A549 treated with Hydrocortisone at 1 μM for 4 hours (cell line): ENCODE measurements at places on chromosomes 7 and 10. TPM values are rescaled to one million over a fixed set of nuclear protein-coding genes. Genes with fewer than 3 reads are reported as not detected.

The RARRES2 gene
- not detected in 5 replicates for total RNA-seq

The ZNF3 gene
- 18.0 to 25.2 TPM (median 21.2 TPM) in 5 replicates for total RNA-seq

The HOXA6 gene
- 1.1 to 1.6 TPM (median 1.3 TPM) in 5 replicates for total RNA-seq

The AFAP1L2 gene
- total RNA-seq = 17.9 to 27.3 TPM (median 23.5 TPM) in 5 replicates

The JAKMIP3 gene
- 0.98 to 1.2 TPM (median 1.1 TPM) in 5 replicates for total RNA-seq

The ANKRD30A gene
- total RNA-seq = 0.36 to 0.99 TPM (median 0.86 TPM) in 5 replicates

The LRMDA gene
- 3.6 to 5.1 TPM (median 4.4 TPM) in 5 replicates for total RNA-seq

The GIMAP4 gene
- not detected in 5 replicates for total RNA-seq

The SLC16A9 gene
- total RNA-seq = 0.08 to 0.13 TPM (median 0.12 TPM) in 5 replicates
